ENCODE measurements at places on chromosomes 7 and 10. TPM values are rescaled to one million over a fixed set of nuclear protein-coding genes. Genes with fewer than 3 reads are reported as not detected.
A peak's percentile ranks its signal among the peaks of the same experiment; 100 is the strongest.

Gene TMEM196
- 0.55 TPM for total RNA-seq

DNA sequence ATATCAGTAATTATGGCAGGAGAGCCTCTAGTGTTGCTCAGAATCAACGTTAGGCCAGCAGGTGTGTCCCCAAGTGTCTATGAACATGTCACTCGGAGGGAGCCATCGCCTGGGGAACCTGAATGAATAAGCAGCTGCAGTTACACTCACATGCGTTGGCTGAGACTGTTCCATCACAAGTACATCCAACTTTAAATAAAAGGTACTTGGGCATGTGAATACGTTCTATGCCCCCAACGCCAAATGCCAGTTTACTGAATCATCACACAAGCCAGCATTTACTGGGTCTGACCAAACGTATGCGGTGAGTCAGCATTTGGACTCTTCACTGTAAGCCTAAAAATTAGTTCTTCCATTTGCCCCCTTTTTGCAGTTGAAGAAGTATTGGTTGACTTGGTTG lies 207.6 kb upstream of the PLXNA4 start:
- DNase-seq: no peak

- DNase-seq: no peak
These were observed 40.4 kb downstream of the AFAP1L2 start for GRCh38 chr10:114363745-114364454.

- no peak for DNase-seq
These were observed 98.8 kb downstream of the ELFN1 start for GRCh38 chr7:1768832-1769231.

- no peak for DNase-seq
These were observed 96.7 kb upstream of the CABCOCO1 start for GRCh38 chr10:61565819-61566560.

- DNase-seq: no peak
These were observed 127.9 kb upstream of the AKR1E2 start for GRCh38 chr10:4698075-4698474.

GRCh38 chr10:126972635-126973414 lies 67.6 kb downstream of the DOCK1 start:
- no peak for DNase-seq

DNA sequence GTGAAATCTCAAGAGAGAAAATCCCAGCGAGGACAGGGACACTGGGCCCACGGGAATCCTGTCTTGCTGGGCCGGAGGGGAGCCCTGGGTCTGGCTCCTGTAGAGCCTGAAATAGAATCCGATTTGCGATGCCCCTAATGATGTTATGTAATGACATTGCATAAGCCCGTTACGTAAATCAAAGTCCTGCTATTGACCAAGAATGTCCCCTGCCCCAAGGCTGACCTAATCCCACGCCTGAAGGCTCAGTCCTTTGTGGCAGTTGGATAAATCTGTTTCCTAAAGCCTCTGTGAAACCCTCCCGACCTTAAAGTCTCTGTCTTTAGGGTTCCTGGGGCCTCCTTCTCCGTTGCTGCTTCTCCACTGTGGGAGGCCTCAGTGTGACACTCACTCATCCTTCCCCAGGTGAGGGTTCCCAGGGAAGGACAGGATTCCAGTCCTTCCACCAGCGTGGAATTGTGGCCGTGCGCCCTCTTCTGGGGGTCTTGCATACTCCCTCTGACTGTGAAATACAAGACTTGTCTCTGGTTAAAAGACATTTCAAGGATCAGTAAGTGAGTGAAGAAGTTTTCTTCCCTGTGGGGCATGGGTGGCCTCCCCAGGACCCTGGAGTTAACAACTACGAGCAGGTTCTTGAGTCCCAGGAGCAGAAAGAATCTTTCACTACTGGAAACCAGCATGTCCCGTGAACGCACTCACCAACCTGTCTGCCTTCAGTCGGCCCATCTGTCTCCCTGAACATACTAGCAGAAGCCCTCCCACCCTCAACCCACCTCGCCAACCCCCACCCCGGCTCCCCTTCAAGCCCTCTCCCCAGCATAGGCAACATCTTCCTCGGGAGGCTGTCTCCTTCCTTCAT lies 19.8 kb downstream of the ZNF467 start:
- DNase-seq: peak; percentile 67

DNA sequence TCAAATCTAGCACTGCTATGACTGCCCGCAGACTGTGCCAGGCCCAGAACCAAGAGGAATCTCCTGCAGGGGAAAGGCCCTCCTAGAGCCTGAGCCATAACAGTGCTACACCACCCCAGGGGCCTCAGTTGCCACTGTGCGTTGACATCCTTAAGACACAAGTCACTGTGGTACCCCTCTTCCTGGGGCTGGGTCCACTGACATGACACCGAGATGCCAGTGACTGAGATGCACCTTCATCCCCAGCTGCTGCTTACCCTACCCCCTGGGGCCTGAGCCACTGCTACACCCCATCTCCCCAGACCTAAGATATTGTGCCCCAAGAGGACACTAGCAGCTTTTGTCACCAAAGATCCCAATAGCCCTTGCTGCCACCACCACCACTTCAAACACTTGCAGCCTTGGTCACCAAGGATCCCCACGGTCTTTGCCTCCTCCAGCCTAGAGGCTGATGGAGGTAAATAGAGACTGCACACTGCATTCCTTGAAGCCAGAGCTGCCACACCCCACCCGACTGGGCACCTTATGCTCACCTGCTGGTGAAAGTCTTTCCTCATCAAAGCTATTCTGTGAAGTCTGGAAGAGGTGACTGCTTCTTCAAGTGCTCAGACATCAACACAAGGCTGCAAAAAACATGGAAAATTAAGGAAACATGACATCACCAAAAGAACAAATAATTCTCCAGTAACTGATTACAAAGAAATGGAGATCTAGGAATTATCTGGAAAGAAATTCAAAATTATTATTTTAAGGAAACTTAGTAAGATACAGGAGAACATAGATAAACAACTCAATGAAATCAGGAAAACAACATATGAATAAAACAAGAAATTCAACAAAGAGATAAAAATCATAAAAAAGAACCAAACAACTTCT lies 40.4 kb upstream of the SHH start:
- DNase-seq: no peak

DNA sequence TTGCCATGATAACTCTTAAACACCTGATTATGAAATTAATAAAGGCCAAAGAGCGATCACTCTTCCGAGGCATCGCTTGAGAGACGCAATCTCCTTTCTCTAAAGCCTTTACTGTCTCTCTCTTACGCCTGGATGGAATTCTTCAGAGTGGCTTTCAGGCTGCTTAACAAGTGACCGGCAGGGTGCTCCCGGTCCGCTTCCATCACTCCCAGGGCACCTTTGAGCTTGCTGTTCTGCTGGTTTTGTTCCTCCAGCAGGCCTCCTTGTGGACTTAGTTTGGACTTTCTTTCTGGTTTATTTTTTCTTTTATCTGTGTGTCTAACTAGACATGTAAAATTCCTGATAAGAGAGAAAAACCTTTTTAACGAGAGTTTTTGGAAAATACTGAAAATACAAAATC lies 60.9 kb downstream of the MRPL32 start:
- DNase-seq: no peak

Gene SPDYE11
- total RNA-seq: not detected

Gene TMEM213
- not detected for total RNA-seq

GRCh38 chr10:37752334-37752875 lies 105.0 kb downstream of the ZNF248 start:
- DNase-seq: no peak

Gene GJD4
- total RNA-seq: not detected

Gene AMPH
- total RNA-seq: 32.4 TPM

DNA sequence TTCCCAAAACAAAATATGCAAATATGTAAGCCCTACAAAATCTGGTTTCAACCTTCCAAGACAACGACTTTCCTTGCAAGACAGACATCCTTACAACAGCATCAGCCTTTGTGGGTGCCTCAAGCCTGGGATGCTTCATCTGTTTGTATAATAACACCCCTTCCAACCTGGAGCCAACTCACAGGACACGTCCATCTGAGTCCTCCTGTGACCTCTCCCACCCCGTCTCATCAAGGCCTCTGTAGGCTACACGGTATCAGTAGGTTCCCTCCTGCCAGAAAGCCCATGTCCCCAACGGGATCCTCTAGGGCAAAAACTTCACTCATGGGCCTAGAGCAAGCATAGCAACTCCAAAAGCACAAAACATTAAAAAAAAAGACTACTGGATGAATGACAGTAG lies 173.2 kb downstream of the TNS3 start:
- no peak for DNase-seq

GRCh38 chr7:143295870-143296269 lies 7.7 kb downstream of the CASP2 start:
- no peak for DNase-seq

- no peak for DNase-seq
These were observed 5.2 kb downstream of the CPED1 start for GRCh38 chr7:120993553-120994191.

DNA sequence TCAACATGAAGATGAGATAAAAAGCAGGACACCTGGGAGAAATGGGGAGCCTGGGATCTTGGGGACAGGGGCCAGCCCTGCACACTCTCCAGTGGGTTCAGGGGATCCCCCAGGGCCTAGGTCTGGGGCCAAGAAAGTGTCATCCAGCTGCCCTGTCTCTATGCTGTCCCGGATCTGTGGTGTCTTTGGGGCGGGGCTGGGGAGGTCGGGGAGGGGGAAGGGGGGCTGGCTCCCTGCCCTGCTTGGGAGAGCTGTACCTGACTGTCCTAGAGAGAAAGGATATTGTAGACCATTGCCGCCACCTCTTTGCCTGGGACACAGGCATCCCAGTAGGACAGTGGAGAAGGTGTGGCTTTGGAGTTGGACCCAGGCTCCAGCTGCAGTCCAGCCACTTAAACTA lies 7.0 kb upstream of the SPACDR start:
- no peak for DNase-seq

DNA sequence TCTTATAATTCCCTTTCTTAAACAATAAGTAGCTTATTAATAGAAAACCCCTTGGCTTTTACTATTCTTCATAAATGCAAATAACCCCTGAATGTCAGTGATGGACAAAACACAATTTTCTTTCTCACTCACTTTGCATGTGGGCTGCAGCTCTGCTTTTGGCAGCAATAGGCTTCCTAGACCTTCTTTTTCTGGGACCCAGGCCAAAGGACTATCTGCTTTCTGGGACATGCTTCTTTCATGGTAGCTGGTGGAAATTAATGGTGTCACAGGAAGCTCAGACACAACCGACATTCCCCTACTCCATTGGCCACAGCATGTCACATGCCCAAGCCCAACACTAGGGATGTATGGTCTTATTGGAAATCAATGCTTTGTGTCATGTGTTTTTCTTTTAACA lies 134.3 kb upstream of the MDFIC start:
- no peak for DNase-seq

- DNase-seq: no peak
These were observed 50.6 kb upstream of the RET start for GRCh38 chr10:43026039-43026973.

DNA sequence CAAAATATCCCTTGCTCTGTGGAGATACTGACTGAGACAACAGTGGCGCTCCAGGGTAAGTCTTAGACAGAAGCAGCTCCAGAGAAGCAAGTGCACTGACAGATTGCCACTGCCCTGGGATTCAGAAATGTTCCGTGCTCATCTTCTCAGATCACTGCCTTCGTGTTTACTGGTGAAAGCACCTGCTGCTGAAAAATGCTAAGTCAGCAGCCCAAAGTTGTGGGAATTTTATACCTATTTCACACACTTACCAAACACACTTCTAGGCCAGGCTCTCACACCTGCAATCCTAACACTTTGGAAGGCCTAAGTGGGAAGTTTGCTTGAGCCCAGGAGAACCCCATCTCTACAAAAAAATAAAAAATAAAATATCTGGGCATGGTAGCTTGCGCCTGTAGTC lies 63.2 kb upstream of the DLX6 start:
- DNase-seq: no peak

DNA sequence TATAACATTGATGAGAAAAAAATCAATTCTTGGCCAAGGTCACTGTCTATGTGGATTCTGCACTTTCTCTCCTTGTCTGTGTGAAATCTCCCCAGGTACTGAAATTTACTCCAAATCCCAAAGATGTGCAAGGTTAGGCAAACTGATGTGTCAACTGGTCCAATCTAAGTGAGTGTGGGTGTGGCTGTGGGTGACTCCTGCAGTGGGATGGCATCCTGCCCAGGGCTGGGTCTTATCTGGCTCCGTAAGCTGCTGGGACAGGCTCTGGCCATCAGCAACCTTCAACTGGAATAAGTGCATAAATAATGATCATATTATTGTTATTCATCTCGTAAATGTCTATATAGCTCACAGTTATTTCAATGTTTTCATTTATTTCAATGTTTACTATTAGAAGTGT lies 79.3 kb downstream of the JCAD start:
- no peak for DNase-seq

GRCh38 chr10:128863823-128864405 lies 603.1 kb upstream of the MGMT start:
- DNase-seq: no peak

Gene TEX36
- not detected for total RNA-seq

GRCh38 chr10:1939016-1939415 lies 201.7 kb upstream of the ADARB2 start:
- no peak for DNase-seq

Gene MYPN
- total RNA-seq: not detected

DNA sequence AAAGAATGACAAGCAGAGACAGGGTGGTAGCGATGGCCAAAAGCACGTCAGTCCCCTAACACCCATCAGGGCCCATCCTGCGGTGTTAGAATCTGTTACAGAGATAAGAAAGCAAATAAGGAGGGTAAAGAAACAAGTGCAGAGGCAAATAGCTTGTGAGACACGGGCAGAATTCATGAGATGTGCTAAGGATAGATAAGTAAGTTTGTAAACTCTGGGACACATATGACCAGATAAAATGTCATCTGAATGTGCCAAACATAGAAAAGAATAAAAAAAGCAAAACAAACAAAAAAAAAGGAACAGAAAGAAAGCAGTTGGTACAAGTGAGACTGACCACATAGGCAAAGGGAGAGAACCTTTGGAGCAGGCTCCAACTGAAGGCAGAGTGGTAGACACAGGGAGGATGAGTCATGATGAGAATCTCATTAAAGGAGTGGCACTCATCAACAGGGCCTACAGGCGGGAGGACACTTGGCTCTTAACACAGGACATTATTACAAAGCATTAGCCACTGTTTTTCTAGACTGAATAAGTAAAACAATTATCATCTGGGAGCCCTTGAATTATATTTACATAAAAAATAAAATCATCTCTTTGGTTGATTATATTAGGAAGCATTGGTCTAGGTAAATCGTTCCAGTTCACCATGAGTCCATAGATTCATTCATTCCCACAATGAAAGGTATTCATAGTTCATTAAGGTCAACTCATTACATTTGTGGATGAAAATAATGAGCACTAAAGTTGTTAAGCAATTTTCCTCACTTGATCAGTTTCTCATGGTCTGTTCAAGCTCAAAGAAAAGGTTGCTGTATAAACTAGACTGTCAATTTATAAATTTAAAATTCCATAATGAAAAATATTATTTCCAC lies 21.5 kb upstream of the EPHB6 start:
- DNase-seq: no peak

- no peak for DNase-seq
These were observed 14.1 kb upstream of the SRGN start for GRCh38 chr10:69073736-69074364.

- DNase-seq: no peak
These were observed 626 bp downstream of the PRPF18 start for GRCh38 chr10:13587391-13587790.

- DNase-seq: no peak
These were observed 314.9 kb upstream of the AUTS2 start for GRCh38 chr7:69283421-69283820.

Gene EPDR1
- 4.1 TPM for total RNA-seq

- no peak for DNase-seq
These were observed 73.5 kb upstream of the RSU1 start for GRCh38 chr10:16890691-16891090.

- DNase-seq: no peak
These were observed 6.0 kb downstream of the RBP3 start for GRCh38 chr10:47354165-47354564.

- DNase-seq: peak; percentile 20
These were observed 1189.6 kb downstream of the SORCS1 start for GRCh38 chr10:105974803-105975456.

All from neural crest cell (in vitro differentiated cells).